ENCODE measurements at places on chromosomes 2 and 18.

GRCh38 chr2:127145280-127145895 is 38.4 kb upstream of the BIN1 start:
- no peak for DNase-seq

DNA sequence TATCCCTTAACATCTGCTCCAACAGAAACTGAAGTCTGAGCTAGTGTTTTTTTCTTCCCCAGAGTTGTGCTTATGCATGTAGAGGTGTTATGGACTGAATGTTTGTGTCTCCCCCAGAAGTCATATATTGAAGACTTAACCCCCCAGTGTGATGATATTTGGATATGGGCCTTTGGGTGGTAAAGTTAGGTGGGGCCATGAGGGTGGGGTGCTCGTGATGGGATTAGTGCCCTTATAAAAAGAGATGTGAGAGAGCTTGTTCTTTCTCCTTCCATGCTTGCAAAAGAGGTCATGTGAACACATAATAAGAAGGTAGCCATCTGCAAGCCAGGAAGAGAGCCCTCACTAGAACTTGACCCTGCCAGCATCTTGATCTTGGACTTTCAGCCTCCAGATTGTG is 34.4 kb upstream of the APOB start:
- no peak for DNase-seq

- DNase-seq: no peak
Observed at GRCh38 chr2:121171625-121172119, 113.3 kb downstream of the TFCP2L1 start.

DNA sequence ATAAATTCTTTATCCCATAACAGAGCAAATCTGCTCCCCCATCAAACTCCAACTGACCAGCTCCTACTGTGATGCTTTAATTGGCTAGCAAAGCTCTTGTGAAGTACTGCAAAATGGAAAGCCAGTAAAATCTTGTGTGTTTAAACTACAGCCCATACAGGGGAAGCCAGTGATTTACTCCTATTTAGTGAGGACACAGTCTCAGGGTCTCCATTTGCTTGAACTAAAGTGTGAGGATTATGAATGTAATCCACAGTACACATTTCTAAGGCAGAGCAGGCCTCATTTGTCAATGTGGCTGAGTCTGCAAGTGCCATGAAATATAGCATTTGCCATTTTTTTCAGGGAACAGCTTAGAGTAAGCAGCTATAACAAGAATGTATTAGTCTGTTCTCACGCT is 259.3 kb downstream of the PIEZO2 start:
- no peak for DNase-seq
